Activated CD4-positive, alpha-beta T cell treated with anti-CD3 and anti-CD28 coated beads, Interleukin-10, Interleukin-2, amounts not matched to agents 100 ng/mL and 50 ng/mL, durations not matched to agents 16 hours and 8 hours (primary cell): ENCODE measurements at places on chromosomes 2 and 18.

DNA sequence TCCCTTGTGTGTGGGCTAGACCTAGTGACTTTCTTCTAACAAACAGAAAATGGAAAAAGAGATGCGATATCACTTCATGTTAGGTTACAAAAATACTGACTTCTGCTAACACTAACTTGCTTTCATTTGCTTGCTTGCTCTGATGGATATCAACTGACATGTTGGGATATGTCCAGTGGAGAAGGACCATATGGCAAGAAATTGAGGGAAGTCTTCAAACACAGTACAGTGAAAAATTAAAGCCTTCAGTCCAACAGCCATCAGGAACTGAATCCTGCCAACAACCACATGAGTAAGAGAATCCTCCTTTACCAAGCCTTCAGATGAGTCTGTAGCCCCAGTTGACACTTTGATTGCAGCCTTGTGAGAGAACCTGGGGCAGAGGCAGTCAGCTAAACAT, 143.9 kb downstream of the MAIP1 start:
- DNase-seq, result no peak

GRCh38 chr2:144666032-144666431, 146.1 kb upstream of the ZEB2 start:
- DNase-seq, result no peak

- peak; percentile 91 for DNase-seq
Observed at GRCh38 chr2:27954771-27955383, 64.3 kb downstream of the BABAM2 start.

GRCh38 chr2:7929281-7929680, 752.6 kb upstream of the ID2 start:
- DNase-seq, result no peak

DNA sequence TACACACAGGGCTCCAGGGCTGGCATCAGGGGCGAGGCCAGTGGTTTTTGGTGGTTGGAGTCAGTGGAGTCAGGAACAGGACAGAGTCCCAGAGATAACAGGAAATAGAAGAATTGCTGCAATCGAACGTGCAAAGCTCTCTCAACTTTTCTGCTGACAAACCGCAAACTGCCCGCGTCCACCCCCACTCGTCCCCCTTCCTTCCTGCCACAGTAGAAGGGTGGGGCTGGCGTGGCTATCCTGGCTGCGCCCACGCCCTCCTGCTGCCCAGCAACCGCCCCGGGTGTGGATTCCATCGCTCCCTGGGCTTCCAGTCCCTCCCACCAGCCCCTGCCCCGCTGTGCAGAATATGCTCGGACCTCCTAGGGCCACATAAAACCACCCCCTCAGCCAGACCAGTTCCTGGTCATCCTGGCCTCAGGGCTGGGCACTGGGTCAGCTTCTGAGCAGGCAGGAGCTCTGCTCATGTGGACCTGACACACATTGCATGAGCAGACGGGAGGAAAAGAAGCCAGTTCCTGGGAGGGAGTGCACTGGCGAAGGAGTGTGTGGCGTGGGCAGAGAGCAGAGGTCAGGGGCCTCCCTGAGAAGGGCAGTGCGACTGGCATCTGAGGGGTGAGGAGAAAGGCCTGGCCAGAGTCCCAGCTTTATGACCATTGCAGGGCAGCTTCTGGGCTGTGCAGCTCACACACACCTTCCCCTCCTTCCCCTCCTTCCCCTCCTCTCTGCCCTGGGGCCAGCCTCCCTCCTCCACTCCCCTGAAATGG, 85.4 kb upstream of the ATG16L1 start:
- DNase-seq, result peak; percentile 68

DNA sequence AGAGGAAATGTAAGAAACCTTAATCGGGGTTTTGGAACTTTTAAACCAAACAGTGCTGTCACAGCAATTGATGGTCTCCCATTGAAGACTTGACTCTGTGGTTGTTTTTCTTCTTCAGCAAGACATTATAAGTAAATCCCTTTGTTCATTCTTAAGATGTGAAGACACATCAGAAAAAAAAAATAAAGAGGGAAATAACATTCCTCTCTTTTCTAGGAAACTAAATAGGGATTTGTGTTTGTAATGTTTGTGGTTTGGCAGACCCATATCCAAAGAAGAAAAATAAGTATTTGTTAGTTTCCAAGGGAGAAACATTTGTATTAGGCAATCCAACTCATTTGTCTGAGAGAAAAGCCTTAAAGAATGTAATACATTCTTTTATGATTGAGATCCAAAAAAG, 359.9 kb downstream of the DSC3 start:
- no peak for DNase-seq

DNA sequence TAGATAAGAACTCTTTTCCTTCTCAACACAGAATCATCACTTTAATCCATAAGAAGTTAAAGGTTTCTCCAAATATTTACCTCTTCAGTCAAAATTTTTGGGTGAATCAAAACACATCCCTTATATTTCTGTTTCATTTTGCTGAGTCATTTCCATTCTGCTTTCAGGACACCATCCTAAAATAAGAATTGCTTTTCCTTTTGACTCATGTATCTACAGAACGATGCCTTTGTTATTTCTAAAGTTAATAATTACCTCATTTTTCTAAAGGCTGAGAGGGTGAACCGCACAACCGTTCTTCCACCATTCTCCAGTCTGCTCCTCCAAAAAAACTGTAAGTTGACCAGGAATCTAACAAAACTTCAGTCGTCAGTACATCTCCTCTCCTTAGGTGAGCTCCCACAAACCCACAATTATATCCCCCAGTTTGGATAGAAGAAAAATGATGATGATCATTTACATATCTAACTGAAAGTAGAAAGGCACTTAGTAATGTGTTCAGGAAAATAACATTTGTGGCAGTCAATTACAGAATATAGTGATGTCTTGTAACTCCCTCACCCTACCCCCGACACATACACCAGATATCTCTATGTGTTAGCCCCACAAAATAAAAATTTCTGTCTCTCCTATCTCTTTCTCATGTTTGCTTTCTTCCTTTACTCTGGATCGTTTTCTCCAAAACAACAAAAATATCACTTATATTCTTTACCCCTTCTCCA, 162.5 kb downstream of the RAD51AP2 start:
- DNase-seq, result no peak

- DNase-seq, result no peak
Observed at GRCh38 chr2:192827735-192828134, 633.0 kb upstream of the TMEFF2 start.

GRCh38 chr2:102708847-102709559, 52.8 kb upstream of the TMEM182 start:
- DNase-seq, result no peak
